Left forelimb (tissue), 1 donor: ENCODE measurements at places on chromosomes 5 and 9.

DNA sequence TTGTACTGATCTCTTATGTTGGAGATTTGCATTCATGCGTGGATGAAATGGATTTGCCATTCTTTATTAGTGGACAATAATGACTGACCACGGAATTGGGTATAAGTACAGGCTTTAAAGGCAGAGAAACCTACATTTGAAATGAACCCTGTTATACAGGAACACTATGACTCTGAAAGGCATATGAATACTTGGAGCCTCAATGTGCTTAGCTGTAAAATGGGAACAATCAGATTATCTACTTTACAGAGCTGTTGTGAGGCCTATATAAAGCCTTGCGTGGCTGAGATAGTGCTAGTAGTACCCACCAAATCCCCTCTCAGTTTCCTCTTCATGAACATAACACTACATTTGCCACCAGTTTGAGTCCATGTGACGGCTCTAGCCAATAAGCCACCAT, 18.9 kb upstream of the MGAT1 start:
- DNase-seq: no peak

DNA sequence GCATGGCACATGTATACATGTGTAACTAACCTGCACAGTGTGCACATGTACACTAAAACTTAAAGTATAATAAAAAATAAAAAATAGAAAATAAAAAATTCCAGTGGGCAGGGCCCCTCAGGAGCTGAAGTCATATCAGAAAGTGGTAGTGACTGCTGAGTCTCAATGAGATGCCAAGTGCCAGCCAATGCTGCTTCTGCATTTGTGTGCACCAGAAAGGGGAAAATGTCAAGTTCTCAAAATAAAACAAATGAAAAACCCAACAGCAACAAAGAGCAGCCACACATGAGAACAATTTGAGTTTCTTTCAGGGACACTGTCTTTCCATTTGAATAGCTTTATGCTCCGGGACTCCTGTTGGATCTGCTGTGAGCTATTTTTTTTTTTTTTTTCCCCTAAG, 117.2 kb upstream of the CCDC112 start:
- no peak for DNase-seq

DNA sequence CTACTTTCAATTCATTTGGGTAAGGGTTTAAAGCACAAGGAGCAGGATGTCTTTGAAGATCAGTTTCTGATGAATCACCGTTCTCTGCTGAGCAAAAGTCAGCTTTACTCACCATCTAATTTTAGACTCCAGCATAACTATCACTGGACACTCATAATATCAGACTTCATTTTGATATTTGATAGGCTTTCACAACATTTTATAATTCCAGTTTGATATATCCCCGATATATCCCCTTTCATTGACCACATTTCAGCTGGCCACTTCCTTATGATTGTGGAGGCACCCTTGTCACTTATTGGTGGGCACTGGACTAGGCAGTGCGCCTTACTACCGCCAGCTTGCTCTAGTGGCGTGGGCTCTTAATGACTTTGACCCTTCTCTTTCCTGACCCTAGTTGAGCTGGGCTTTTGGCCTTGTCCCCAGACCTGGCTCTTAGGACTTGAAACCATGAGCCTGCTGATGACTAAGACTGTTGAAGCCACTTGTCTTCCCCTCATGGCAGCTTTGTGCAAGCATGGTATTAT, 46.8 kb downstream of the CYSTM1 start:
- DNase-seq: no peak

DNA sequence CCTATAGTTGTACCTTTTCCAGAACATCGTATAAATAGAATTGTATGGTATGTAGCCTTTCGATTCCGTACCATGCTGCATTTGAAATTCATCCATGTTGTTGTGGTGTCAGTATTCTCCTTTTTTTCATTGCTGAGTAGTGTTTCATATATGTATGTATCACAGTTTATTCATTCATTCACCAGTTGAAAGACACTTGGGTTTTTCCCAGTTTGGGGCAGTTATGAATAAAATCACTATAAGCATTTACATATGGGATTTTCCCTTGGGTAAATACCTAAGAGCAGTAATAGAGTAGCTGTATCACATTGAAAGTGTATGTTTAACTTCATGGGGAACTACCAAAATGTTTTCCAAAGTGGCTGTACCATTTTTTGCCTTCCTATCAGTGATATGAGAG, 16.1 kb upstream of the FKTN start:
- no peak for DNase-seq

- DNase-seq: no peak
These were observed 222.9 kb upstream of the EFNA5 start for GRCh38 chr5:107893642-107894041.

- DNase-seq: no peak
These were observed 609.2 kb downstream of the PSAT1 start for GRCh38 chr9:78905986-78906755.

DNA sequence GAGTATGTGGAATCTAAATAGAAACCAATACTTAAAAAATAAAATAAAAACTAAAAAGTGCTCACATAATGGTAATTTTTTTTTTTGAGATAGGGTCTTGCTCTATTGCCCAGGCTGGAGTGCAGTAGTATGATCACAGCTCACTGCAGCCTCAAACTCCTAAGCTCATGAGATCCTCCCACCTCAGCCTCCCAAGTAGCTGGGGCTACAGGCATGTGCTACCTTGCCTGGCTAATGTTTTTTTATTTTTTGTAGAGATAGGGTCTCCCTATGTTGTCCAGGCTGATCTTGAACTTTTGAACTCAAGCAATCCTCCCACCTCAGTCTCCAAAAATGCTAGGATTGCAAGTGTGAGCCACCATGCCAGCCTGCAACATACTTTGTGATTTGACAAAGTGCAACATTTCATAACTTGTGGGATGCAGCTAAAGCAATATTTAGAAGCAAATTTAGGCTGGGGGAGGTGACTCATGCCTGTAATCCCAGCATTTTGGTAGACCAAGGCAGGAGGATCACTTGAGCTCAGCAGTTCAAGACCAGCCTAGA, 18.4 kb downstream of the AP3B1 start:
- no peak for DNase-seq

DNA sequence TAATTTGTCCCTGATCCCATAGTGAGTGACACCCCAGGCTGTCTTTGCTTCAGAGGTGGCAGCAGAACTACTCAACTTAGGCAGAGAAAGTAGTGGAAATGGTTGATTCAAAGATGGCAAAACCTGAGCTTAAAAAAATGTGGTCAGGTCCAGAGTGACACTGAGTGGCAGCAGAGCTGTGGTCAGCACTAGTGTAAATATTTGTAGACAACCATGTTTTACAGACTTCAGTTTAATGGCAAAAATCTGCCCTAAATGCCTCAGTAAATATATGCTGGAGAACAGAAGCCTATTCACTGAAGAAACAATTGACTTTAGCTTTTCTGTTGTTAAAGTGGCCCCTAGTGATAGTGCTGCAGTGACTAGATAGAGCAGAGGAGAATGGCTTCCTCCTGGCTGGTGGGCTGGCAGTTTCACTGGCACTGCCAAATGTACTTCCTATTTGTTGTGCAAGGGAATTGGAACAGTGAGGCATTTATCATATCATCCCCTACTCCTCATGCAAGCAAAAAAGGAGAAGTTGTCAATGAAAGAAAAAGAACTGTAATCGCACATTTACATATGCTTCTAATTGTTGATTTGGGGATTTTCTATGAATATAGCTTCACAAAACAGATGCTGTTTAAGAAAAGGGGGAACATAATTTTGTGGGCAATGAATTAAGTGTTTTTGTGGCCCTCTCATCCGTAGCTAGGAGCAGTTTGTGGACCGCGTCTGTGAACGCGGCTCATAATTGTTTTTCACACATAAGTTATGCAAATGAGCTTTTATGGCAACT, 12.0 kb downstream of the PBX3 start:
- no peak for DNase-seq

GRCh38 chr5:159944056-159944600, 27.8 kb downstream of the ADRA1B start:
- no peak for DNase-seq

GRCh38 chr5:36300927-36301540, 668 bp downstream of the RANBP3L start:
- DNase-seq: no peak

DNA sequence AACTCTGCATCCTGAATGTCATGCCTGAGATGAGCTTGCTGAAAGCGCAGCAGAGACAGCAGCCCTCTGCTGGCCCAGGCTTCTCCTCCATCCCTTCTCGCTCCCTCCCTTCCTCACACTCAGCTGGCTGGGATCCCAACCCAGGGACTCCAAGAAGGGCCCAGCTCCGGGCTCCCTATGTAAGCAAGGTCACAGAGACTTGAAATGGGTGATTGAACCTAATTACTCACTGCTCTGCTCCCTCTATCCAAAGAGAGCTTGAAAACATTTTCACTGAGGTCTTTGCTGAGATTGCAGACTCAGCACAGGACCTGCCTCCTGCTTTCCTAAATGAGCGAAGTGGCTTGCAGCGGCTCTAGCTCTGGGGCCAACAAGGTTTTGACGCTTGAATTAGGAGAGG, 42.8 kb downstream of the RAPGEF1 start:
- no peak for DNase-seq

DNA sequence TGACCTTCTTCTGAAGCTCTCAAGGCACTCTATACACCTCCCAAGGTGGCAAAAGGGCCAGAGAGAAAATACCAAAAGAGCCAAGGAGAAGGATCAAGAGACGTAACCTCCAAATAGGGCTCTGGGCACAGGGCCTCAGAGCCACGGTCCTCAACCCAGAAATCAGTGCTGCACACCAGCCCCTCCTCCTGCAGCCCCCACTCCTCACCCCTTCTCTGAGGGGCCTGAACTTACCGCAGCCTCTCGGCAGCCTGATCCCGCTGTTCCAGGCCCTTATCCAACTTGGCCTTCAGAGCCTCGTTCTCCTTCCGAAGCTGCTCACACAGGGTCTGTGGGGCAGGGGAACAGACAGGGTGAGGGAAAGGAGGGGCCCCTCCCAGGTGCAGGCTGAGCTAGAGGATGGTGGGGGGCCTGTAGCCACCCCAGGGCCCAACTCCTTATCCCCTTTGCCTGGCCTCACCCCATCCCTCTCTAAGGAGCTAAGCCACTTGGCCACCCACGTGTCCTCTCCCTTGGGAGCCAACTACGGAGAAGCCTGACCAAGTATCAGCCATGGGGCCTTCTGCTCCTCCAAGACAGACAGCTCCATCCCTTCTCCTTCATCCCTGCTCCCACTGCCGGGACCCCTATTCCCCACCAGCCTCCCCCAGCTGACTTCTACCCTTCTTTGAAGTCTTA, 28.8 kb downstream of the TNIP1 start:
- no peak for DNase-seq

GRCh38 chr9:109314011-109314531, 6.8 kb downstream of the EPB41L4B start:
- no peak for DNase-seq

DNA sequence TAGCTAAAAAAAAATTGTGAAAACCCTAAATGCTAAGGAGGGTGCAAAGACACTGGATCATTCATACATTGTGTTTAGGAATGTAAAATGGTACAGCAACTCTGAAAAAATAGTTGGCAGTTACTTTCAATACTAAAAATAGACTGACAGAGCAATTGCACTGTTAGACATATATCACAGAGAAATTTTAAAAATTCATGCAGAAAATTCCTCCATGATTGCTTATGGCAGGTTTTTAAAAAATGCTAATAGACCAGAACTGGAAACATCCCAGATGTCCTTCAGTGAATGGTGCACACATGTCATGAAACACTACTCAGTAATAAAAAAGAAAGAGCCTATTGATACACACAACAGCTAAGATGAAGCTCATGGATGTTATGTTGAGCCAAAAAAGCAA, 349.8 kb upstream of the DAB2 start:
- no peak for DNase-seq

DNA sequence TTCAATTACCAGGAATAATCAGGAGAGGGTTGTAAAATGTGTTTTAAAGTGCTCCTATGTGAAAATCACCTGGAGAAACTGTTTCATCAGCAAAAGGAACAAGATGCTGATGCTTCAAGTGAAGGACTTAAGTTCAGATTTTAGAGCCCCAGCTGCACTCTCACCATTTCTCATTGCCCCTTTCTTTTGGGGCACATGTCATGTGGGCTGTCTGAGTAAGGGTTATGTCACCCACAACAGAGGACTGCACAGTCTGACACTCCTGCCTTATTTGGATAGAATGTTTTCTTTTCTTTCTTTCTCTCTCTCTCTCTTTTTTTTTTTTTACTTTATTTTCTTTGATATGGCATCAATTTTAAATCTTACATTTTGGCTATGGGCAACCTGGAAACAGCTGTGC, 204.1 kb upstream of the EFNA5 start:
- no peak for DNase-seq

GRCh38 chr5:53766673-53767072, 206.2 kb downstream of the NDUFS4 start:
- DNase-seq: no peak

DNA sequence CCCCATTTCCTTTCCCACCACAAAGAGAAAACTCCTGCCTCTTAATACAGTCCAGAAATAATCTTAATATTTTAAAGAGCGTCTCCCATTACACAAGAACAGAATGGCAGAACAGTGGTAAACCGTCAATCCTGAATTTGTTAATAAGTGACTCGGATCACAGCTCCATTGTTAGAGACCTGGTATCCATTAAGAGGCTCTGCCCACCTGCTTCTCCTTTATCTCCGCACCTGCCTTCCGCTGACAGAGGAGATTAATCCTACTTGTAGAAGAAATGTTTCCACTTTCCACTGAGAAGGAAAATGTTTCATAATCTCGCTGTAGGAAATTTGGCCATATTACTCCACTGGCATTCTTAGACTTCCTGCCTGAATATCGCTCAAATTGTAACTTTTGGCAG, 1493.2 kb downstream of the MAT2B start:
- DNase-seq: no peak

DNA sequence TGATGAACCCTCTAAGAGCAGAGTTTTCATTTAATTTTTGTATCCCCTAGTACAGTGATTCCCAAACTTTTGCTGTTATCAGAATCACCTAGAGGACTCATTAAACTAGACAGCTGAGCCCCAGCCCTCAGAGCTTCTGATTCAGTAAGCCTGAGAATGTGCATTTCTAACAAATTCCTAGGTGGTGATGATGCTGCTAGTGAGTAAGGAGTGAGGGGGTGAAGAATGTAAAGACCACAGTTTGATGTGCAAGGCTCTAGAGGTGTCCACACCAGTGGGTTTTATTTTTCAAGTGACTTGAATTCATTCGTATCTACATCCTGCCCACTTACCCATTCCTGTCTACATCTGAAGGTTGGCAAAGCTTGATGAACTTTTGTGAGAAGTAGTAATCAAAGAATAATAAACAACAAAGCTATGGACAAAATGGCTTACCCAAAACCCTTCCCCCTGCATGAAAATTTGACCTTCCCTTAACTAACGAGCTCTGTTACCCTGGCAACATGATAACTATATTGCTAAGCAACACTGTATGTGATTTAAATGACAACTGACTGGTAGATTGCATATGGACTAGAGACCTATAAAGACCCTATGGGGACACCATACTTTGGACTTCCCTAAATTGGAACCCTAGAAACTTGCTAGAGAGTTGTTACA, 35.2 kb downstream of the DTWD2 start:
- no peak for DNase-seq
